ENCODE measurements at places on chromosomes 13 and 19.

DNA sequence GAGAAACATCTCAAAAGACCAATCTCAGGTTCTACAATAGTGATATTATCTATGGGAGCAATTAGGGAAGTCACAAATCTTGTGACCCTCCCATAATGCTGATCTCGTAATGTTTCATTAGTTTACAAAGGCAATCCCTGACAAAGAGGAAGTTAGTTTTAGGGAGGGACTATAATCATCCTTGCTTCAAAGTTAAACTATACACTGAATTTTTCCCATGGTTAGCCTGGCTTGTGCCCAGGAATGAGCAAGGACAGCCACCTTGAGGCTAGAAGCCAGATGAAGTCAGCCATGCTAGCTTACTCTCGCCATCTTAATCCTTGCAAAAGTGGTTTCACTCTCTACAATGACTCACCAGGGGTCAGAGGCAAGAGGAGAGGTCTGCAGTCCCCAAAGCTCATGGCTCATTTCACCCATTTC, 5.4 kb downstream of the CEACAM3 start:
- no peak for DNase-seq

DNA sequence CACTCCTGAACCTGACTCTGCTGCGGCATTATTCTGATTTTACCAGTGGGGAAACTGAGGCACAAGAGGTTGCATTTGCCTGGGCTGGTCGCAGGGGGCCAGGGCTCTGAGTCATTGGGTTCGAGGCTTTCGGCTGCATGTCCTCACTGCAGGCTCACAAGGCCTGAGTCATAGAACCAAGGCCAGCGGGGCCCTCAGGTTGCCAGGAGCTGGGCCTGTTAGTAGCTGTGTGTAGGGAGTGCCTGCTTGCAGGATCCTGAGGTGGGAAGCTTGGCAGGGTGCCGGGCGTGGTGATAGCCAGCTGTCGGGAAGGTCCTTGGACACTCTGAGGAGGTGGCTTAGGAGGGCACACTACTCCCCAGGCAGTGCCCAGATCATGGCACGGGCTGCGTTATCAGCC, 21.6 kb upstream of the F2RL3 start:
- DNase-seq = no peak

DNA sequence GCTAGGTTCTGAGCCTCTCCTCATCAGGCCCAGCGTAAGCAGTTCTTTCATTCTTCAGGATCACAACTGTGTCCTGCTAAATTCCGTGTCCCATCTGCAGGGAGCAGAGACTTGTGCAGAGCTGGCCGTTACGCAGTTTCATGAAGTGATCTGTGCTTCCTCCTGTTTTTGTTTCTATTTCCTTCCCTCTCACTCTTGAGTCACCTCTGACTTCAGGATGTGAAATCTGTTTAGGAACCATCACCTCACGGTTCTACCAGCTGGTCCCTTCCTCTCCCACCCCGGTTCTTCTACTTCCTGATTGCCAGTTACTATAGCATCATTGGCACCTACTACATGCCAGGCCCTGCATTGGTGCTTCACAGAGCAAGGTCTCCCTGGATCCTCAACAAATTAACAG, 8.5 kb downstream of the MAU2 start:
- DNase-seq = no peak

DNA sequence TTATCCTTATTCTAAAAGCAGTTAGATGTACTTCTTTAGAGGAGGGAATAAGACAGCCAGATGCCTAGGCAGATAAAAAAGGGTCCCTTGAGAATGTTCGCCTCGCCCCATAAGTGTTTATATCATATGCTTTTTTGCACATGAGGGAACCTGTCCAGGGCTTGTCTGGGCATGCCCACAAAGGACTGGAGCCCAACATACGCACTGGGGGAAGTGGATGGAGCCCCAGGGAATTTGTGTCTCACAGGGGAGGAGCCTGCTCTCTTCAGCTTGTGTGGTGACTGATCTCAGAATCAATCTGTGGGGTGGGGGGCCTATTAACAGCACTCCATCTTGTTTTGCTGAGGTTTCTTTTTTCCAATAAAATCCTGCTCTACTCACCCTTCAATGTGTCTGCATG, 22.6 kb downstream of the MED4 start:
- no peak for DNase-seq

- no peak for DNase-seq
Measured at GRCh38 chr13:79869326-79869725, 388.4 kb downstream of the NDFIP2 start.

- DNase-seq = no peak
Measured at GRCh38 chr13:66492479-66492878, 737.7 kb downstream of the PCDH9 start.

GRCh38 chr19:3555653-3556422, 1.5 kb downstream of the MFSD12 start:
- no peak for DNase-seq

DNA sequence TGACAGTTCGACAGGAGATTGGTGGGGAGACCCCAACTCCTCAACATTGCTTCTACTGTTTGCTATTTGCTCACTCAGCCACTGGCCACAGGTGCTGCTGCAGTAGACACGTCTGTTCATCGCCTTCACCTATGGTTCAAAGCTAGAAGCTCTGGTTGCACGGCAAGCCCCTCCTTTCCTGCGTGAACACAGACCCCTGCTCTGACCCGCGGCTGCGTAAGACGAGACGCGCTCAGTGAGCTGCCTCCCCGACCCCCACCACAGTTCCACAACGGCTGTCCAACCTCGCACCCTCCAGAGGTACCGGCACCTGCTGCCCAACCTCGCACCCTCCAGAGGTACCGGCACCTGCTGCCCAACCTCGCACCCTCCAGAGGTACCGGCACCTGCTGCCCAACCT, 6.8 kb downstream of the RASA3 start:
- DNase-seq = no peak

DNA sequence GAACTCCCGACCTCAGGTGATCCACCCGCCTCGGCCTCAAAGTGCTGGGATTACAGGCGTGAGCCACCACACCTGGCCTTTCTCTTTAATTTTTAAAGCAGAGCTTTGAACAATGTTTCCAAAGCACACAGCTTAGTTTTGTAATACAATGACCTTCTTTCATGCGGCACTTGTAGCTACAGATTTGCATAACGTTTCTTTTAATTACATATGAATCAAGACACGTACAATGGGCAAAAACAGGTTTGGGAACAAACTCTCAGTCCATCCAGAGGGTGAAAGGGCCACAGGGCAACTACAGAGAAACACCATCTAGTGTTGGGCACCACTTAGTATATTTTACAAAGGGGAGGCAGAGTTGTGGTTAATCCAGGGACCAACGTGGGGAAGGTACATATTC, 19.0 kb upstream of the S1PR4 start:
- no peak for DNase-seq

DNA sequence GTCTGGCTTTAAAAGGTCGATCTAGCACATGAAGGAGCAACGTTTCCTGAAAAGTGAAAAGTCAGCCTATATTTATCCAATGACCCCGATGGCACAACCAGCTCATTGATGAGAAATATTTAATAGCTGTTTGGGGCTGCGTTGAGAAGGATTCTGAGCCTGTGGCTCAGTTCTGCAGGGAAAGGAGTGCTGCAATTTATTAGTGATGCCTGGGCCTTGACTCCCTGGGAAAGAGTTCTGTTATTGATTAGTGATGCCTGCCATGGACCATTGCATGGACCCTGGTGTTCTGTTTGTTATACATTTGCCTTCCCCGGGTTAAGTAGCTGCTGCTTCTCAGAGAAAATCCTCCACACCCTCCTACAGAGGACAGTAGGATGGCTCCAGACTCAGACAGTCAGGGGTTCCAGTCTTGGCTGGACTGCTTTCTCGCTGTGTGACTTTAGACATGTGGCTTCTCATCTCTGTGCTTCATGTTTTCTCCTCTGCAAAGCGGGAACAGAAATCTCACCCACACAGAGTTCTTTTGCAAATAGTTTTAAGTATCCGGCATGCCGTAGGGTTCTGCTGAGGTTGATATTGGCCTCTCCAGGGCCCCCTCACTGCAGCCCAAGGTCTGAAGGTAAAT, 17.7 kb upstream of the PTPRS start:
- peak; percentile 18 for DNase-seq

- DNase-seq = no peak
Measured at GRCh38 chr13:36526897-36527296, 94.6 kb downstream of the CCNA1 start.

DNA sequence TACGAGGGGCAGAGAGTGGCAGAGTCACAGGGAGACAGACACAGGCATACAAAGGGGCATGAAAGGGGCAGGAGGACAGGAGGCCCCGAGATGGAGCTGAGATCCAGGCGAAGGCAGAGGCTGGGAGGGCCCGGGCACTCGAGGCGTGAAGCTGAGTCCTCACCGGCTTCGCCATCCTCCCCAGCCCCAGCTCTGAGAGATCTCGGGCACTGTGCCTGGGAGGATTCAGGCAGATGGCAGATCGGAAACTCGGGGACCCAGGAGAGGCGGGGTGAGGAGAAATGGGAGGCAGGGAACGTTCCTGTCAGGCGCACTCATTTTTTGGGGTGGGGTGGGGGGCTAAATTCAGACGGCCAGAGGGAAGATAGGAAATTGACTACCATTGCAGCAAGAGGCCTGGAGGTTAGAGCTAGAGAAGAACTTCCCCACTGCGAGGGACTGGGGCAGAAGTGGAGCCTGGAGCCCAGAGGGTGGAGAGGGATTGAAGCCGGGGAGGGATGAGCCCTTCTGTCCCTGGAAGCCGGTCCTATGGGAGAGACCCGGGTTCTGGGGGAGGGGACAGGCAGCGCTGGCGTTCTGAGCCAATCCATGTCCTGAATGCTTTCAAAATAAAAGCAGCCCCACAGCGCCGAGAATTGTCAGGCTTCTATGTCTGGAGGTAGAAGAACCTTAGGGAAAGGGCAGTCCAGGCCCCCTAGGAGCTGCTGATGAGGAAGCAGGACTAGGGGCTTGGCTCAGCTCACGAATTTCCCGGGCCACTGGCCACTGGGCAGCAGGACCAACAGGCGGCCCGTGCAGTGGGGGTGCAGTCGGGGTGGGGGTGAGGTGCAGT, 12.6 kb downstream of the LRRC4B start:
- DNase-seq = no peak

DNA sequence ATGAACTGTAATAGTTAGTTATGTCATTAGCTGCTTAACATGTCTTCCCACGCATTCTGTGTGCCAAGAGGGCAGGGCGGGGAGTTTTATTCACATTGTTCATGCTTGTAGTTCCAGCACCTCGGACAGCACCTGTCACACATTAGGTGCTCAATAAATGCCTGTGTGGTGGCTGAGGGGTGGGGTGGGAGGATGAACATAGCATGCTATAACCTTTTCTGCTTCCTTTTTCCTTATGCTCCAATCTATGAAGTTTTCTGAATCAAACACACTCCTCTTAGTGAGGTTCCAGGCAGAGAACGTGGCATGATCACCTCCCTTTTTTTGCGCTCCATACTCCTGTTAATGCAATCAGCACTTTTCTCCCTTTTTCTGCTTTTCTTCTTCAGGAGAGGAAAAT, 15.8 kb upstream of the PTPRS start:
- DNase-seq = no peak

DNA sequence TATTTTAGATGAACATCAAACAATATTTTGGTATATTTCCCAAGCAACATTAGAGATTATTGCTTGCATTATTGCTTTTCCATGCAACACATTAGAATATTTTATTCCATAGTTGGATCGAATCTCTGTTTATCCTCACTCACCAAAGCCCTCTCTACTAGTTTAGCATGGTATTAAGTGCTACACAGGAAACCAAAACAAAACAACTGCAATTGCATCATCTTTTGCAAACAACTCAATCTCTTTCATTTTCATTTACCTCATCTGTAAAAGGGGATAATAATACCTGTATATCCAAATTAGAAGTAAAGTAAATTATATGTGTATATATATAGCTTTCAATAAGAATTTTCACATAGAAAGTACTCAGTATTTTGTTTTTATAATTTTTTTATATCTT, 147.8 kb upstream of the PCDH9 start:
- no peak for DNase-seq

DNA sequence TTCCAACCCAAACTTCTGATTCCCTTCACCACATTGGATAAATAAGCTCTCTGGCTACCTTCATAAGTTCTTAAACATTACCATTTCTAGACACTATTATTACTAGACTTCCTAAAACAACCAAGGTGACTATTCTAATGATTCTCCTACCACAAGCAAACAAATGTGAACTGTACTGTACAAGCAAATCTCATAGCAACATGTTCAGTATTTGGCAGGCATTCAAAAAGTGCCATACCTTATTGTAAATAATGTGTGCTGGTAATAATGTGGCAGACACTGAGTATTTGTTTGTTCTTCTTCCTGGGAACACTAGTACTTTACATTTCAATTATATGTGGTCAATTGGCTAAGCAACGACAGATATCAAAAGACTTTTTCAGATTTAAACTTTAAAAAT, 986.0 kb upstream of the SPRY2 start:
- no peak for DNase-seq

DNA sequence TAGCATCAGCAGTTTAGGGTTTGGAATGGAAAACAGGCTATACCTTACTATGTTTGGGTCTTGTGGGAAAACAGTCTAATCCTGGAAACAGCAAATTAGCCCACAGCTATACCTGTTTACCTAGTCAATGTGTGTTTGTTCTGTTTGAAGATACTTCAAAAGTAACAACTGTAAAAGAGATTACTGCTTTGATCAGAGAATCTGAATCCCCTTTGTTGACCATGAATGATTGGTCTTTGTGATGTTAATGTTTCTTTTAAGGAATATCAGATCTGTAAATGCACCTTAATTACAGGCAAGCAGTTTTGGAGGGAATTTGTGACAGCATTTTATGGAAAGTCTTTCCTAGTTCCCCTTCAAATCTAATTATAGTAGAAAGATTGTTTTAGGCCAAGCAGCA, 20.7 kb upstream of the KLF5 start:
- no peak for DNase-seq

- DNase-seq = no peak
Measured at GRCh38 chr19:10968527-10969135, 7.8 kb downstream of the SMARCA4 start.

DNA sequence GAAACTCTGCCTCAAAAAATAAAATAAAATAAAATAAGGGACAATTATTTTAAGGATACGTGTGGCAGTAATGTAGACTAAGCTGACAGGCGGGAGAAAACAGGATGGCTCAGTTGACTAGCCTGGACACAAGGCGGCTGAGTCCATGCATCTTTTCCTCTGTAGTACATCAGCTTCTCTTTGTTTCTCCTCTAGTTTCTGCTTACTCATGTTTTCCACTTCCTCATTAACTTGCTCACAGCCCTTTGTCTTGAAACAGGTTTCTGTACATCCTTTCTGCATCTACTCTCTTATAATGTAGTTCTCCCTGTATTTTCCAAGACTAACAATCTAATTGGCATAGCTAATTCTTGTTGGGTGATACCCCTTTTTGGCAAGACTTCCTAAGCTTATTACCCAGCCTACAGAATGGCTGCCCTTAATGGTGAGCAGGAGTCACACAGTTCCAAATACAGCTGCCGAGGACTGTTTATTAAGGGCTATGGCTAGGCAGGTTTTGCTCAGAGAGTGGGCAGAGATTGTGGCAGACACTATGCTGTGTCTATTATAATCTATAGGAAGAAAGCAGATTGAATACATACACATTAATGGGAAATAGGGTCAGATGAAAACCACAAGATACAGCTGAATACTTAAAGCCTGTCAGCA, 58.7 kb upstream of the KLF5 start:
- peak; percentile 15 for DNase-seq

Measured in fibroblast of skin of abdomen (primary cell).